Natural killer cell (primary cell): ENCODE measurements at places on chromosomes 7 and 10. TPM values are rescaled to one million over a fixed set of nuclear protein-coding genes. Genes with fewer than 3 reads are reported as not detected.

Gene WDFY4
- total RNA-seq, result 3.5 TPM

DNA sequence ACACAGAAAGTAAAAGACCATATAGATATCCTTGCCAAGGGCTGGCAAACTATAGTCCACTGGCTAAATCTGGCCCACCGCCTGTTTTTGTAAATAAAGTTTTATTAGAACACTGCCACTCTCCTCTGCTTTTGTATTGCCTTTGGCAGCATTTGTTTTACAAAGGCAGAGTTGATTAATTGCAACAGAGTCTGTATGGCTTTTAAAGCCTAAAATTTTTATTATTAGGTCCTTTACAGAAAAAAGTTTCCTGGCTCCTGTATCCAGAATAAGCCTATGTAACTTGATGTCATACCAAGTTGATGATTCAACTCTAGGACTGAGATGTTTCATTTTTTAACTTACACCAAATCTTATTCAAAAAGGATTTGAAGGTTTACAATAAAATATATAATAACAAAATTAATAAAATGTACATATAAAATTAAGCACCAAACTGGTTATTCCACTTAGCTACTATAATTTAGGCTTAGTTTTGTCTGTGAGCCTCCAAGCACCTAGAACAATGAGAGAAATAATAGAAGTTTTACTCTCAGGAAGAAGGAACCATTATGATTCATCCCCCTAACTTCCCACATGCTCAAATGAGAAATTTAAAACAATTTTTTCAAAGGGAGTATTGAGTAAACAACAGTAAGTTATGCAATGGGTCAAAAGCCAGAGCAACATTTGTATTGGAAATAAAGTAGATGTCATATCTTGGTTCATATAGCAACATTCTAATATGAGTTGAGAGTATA is 31.9 kb downstream of the CPED1 start:
- no peak for DNase-seq

Gene JAKMIP3
- 0.45 TPM for total RNA-seq

DNA sequence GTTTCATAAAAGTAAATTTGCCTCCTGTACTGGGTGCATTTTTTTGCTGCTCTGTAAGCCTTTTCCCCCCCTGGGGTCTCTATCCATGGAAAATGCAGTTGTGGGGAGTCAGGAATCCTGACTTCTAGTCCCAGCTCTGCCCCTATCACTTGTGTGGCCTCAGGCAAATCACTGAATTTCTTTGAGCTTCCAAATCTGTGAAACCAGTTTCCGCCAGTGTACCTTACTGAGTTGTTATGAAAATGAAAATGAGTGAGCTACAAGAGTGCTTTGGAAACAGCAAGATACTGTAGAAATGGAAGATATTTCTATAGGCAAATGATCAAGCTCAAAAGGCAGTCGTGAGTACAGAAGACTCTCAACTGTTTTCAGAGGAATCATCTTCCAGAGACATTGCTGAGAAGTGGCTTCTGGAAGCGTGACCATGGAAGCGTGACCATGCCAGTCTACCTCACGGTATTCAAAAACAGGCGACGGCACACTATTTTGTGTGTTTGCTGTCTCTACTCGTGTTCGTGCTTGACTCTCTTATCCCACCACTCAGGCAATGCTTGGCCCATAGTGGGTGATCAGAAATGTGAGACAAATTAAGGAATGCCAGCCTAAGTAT is 107.4 kb downstream of the ATXN7L1 start:
- no peak for DNase-seq

- no peak for DNase-seq
Measured at GRCh38 chr10:104308439-104308903, 29.8 kb downstream of the ITPRIP start.

Gene GRID1
- not detected for total RNA-seq

- no peak for DNase-seq
Measured at GRCh38 chr10:28564905-28565304, 32.0 kb downstream of the WAC start.

DNA sequence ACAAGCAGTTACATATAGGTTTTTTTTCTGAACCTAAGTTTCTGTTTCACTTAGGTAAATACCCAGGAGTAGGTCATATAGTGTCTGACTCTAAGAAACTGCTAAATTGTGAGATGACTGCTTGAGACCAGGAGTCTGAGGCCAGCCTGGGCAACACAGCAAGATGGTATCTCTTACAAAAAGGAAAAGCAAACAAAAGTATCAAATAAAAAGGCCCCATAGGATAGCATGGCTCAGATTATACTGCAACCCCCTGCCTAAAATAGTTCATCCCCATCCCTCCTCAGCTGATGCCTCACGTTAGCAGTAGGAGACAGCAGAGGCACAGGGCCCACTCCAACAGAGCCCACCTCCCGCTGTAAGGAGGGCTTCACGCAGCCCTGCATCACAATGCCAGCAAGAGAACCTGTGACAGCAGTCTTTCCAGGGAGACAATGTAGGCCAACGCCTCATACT is 90.3 kb downstream of the SRPK2 start:
- DNase-seq, result peak; percentile 26

- no peak for DNase-seq
Measured at GRCh38 chr7:71461572-71461971, 329.6 kb downstream of the GALNT17 start.

DNA sequence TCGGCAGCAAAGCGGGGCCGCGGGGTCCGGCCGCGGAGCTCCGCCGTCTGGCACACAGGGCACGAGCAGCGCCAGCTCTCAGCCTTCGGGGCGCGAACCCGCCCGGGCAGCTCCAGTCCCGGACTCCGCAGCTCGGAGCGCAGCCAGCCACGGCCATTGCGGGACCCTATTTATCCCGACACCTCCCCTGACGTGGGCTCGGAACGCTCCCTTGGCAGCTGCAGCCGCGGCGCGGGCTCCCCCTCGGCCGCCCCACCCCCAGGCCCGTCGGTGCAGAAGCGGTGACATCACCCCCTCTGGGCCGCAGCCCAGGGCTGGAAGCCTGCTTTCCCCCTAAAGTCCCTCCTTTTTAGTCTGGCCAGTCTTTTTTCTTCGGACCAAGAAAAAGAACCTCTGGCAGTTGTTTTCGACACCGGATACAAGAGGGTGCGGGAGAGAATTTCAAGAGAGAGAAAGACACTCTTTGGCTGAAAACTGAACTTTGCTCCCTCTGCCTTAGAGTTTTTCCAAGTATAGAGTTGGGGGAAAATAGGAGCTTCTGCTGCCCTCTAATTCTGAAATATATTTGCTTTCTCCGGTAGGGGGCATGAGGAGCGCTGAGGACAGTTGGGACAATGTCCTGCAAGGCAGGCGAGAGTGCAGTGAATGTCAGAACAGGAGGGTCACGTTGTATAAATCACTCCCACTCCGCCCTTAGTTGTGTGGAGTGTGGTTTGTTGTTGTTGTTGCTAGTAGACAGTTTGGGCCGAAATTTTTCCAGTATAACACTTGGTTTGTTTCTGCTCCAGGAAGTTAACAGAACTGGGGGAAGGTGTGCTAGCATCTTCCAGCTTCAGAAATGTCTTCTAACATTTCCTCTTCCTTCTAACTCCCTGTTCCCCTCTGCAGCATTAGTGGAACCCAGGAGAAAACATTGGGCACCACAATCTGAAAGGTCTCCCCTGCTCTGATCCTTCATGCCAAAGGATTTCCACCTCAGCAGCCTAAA is at the start of gene SFRP4:
TSS of gene SFRP4 (minus strand) at position 145 of the 988 bp plus-strand sequence. CDS start 280 bp downstream, outside the sequence.
- DNase-seq, result peak; percentile 21

Gene GRB10
- 1.4 TPM for total RNA-seq

- DNase-seq, result no peak
Measured at GRCh38 chr7:129804111-129804889, 148.5 kb downstream of the UBE2H start.

DNA sequence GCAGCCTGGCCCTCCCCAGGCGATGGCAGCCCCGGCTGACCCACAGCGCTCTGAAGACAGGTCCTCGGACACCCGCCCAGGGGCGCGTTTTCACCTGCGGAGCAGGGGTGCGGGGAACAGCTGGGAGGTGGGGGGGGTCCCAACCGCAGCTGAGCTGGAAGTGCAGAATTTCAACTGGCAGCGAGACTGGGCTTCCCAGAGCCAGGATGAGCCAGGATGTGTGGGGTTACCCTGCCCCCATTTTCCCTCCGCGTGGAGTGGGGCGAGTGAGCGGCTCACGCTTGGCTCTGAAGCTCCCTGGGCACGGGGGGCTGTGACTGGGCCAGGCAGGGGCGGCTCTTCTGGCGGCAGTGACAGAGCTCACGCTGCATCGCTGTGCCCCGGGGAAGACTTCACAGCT is 70.2 kb downstream of the DNAJB6 start:
- no peak for DNase-seq

Gene GSAP
- 302 TPM for total RNA-seq

Gene STRIP2
- 1.7 TPM for total RNA-seq

DNA sequence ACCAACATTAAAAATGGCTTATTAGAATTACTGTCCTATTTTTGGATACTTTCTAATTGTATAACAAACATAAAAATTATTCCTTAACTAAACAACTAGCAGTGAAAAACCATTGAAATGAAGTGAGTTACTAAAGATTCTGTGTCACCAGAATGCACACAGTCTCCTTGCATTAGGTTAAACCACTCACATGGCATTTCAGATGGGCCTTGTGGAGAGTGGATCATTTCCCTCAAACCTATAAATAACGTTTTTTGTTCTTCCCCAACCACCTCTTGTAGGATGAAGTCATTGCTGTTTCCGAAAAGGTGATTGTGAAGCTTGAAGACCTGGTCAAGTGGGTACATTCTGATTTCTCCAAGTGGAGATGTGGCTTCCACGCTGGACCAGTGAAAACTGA is 38.4 kb downstream of the ARID5B start:
- DNase-seq, result no peak

- DNase-seq, result no peak
Measured at GRCh38 chr10:38003026-38003425, 7.4 kb upstream of the ZNF33A start.

- no peak for DNase-seq
Measured at GRCh38 chr7:35805876-35806275, 5.0 kb downstream of the SEPTIN7 start.

GRCh38 chr10:44242091-44242490 is 142.8 kb downstream of the CXCL12 start:
- DNase-seq, result no peak

Gene MYH16
- total RNA-seq, result not detected

- no peak for DNase-seq
Measured at GRCh38 chr7:707296-708000, 19.1 kb upstream of the DNAAF5 start.

DNA sequence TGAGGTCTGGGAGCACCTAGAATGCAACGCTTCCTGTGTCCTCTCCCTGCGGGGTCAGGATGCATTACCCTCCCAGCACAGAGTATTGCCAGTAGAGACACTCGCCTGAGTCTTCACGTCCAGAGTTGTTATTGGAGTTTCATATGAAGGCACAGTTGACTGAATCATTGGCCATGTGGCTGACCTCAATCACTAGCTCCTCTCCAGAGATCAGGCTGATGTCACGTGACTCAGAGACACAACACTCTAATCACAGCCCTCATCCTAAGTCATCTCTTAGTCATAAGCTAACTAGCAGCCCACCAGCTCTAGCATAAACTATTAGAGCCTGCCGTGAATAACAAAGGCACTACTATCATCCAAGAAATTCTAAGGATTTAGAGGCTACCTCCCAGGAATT is 107.8 kb downstream of the HECW1 start:
- DNase-seq, result no peak
